GM12891 (cell line): ENCODE measurements at places on chromosomes 6 and 20.
A peak's percentile ranks its signal among the peaks of the same experiment; 100 is the strongest.

GRCh38 chr6:73085443-73085871, 139.8 kb downstream of the KHDC1L start:
- no peak for DNase-seq

GRCh38 chr6:36623547-36624459, 29.6 kb downstream of the SRSF3 start:
- peak; percentile 59 for DNase-seq

DNA sequence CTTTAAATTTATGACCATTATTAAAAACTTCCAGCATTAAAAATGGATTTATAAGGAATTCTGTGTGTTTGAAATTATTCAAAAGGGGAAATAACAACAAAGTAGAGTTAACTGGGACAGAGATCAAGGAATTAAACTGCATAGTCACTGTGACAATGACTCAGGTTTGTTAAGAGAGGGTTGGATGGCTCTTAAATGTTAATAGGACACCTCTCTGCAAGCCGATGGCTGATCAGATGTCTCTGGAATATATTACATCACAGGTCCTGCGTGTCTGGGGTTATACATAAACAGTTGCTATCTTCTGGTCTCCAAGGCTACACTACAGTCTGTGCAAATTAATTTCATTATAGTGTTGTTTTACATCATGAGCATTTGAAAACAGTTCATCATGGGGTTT, 574.3 kb downstream of the COL12A1 start:
- DNase-seq: no peak

- no peak for DNase-seq
These were observed 34.0 kb upstream of the BMP6 start for GRCh38 chr6:7691675-7692452.

GRCh38 chr6:81998432-81998831, 246.0 kb upstream of the TENT5A start:
- no peak for DNase-seq

GRCh38 chr6:76776876-76777275, 686.4 kb downstream of the HTR1B start:
- no peak for DNase-seq

DNA sequence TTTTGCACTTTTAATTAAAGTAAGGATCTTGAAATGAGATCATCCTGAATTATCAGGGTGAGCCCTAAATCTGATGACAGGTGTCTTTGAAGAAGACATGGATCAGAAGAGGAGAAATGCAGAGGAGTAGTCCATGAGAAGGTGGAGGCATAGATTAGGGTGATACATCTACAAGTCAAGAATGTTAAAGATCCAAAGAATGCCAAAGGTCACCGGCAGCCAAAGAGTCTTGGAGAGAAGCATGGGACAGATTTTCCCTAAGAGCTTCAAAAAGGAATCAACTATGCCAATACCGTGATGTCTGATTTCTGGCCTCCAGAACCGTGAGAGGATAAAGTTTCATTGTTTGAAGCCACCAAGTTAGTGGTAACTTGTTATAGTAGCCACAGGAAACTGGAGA, 59.0 kb upstream of the THEMIS start:
- DNase-seq: no peak

- DNase-seq: no peak
These were observed 185.8 kb upstream of the RAB32 start for GRCh38 chr6:146357578-146358430.

DNA sequence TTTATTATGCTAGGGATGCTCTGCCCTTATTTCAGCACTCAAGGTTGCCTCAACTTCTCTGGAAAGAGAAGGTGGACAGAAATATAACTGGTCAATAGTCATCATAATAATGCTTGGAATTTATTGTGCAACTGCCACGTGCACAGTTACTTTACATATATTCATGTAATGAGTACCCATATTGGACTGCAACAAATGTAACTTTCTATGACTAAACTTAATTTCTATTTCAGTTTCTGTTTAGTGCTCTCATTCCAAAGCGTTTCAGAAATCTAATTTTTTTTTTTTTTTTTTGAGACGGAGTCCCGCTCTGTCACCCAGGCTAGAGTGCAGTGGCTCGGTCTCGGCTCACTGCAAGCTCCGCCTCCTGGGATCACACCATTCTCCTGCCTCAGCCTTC, 28.3 kb upstream of the CD83 start:
- DNase-seq: no peak

- DNase-seq: no peak
These were observed 100.4 kb downstream of the JAG1 start for GRCh38 chr20:10573273-10573950.

- DNase-seq: no peak
These were observed 226.1 kb downstream of the BCAS1 start for GRCh38 chr20:53844259-53844658.

DNA sequence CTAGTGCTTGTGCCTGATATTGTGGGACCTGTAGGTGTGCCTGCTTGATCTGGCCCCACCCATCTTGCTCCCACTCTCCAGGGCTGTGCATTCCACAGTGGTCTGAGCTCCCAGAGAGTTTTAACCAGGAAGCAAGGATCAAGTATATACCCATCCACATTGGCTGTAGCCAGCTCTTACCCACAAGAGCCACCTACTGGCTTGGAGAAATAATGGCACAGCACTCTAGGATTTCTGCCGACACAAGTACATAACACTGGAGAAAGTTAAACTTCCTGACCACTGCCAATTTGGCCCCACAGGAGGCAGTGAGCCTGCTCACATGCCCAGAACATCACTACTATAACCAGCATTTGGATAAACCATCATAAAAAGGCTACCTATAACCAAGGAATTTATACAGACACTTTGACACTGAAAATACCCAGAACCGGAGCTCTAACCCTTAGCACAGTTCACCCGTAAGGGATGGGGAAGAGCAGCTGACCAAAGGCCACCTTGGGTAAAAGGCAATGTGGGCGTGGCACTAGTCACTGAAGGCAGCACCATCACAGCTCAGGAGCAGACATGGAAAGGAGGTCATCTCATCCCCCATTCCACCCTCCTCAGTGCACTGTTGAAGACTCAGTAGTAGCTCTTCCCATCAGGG, 440.4 kb downstream of the BTBD3 start:
- no peak for DNase-seq

DNA sequence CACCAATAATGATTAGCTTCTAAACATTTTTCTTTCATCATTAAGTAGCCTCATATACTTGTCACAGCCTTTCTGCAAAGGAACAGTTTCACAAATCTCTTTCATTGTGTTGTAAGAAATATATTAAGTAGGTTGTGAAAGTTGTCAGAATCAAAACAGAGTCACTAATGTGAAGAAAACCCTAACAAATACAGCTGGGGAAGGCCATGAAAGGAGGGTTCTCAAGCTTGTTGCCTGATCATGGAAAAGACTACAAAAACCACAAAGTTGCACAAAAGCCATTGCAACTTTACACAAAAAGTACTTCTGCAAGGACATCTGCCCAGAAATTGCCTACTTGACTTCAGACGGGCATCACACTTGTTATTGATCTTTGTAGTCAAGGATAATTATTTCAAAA, 216.1 kb downstream of the ALDH8A1 start:
- DNase-seq: no peak

DNA sequence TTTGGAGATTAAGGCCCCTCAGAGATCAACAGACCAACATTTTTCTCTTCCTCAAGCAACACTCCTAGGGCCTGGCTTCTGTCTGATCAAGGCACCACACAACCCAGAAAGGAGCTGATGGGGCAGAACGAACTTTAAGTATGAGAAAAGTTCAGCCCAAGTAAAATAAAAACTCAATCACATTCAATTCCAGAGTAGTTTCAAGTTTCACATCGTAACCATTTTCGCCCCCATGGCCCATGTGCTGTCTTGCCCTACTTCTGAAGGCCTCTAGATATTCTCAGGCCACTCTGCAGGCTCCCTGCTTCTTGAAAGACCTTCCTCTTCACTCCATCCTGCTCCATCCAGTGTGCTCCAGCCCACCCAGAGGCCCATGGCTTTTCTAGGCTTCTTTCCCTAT, 4.2 kb downstream of the IL17A start:
- no peak for DNase-seq

DNA sequence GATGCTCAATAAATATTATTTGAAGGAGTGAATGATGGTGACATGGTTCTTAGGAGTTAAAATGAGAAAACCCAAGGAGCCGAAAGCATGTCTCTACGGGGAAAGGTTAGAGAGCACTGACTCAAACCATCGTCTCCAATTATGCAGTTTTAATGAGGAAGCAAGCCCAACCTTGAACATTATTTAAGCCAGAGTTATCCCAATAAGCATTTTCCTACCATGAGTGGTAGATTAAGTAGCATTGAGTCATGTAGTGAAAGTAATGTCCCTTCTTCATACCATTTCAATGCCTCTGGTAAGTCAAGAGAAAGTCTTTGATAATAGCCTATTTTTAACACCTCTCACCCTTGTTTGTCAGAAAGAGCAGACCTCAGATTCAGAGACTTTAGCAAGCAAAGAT, 13.5 kb downstream of the TSHZ2 start:
- no peak for DNase-seq

GRCh38 chr6:44262467-44263353, 2.6 kb downstream of the NFKBIE start:
- no peak for DNase-seq

DNA sequence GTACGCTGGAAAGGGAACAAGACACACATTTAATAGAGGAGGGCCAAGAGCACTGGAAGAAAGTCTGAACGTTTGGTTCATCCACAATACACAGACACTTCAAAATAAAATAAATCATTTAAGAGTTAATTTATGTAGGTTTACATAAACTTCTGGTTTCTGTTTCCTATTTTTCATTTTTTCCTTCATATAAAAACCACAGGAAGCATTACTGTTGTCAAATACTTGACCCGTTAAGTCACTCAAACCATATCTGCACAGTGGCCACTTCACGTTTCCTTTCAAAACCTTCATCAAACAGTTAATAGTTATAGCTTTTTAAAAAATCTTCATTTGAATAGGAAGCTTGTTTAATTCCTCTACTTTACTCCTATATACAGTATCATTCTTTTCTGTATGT, 257.6 kb upstream of the THEMIS start:
- DNase-seq: no peak

GRCh38 chr20:51562332-51563173, 20.0 kb upstream of the NFATC2 start:
- DNase-seq: peak; percentile 31

DNA sequence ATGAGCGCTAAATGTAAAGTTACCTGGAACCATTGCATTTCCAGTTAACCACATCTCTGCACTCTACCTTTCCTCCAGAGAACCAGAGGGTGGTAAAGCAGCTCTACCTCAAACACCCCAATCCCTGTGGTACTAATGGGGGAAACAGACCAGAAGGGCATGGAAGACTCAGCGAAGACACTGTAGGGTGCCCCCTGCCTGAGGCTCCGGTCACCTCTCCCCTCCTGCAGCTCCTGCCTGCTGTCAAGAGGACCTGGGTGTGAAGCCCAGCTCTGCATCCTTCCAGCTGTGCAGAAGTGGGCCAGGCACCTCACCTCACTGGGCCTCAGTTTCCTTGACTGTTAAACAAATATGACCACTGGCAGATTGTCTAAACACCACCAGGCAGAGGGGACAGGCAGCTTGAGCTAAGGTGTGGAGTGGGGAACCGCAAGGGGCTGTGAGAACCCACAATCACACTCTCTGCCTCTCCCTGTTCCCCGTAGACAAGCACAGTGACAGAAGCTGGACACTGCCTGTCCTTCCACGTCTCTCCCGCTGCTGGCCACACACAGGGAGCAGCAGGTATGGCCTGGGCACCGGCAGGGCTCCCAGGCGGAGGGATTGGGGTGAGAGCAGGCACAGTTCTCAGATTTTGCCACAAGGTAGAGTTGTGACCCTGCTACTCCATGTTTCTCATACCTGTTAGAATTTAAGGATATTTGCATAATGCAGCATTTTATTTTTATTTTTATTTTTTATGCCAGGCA, 9.1 kb upstream of the BPIFA2 start:
- no peak for DNase-seq

GRCh38 chr6:46888031-46888430, 33.7 kb downstream of the ADGRF5 start:
- no peak for DNase-seq

DNA sequence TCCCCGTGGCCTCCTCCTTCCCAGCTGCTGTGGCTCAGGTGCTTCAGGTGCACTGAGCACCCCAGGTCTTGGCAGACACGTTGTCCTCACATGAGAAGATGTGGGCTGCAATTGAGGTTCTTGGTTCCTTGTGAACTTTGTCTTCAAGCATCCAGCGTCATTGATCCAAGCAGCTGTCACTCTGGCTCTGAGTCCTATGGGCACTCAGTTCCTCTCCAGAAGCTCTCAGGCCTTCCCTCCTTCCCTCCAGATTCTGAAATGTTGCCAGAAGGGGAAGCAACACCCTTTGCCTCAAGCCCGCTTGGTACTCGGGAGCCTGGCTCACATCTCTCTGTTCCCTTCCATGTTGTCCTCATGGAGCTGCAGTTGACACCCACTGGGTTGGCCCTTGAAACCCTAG, 8.4 kb upstream of the MRGBP start:
- no peak for DNase-seq
